HL-60 (cell line): ENCODE measurements at places on chromosomes 16 and 17.

DNA sequence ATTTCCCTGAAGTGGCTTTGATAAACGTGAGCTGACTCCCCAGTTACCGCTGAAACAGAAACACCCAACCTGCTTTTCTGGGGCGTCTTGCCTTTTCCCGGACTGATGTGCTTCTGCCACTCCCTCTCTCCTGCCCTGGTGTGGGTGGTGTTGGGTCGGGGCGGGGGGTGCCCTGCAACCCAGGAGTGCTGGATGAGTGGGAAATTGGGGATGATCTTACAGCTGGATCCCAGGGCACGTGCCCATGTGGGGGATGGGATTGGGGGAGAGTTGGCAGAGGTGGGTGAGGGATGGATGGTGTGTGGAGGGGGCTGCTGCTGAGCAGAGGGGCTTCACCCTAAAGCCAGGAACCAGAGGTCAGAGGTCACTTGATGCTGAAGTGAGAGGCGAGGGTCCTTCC lies 28.5 kb downstream of the PGS1 start:
- no peak for DNase-seq

- no peak for DNase-seq
These were observed 78.9 kb downstream of the DNAH3 start for GRCh38 chr16:21071741-21072140.

GRCh38 chr16:88468275-88469129 lies 15.4 kb downstream of the ZFPM1 start:
- DNase-seq: no peak

- no peak for DNase-seq
These were observed 219.9 kb upstream of the CIBAR2 start for GRCh38 chr16:85332175-85332574.

GRCh38 chr16:85215478-85216118 lies 103.3 kb upstream of the CIBAR2 start:
- DNase-seq: no peak
